Suppressor macrophage treated with lipopolysaccharide for 4 hours (primary cell): ENCODE measurements at places on chromosomes 7 and 10.

DNA sequence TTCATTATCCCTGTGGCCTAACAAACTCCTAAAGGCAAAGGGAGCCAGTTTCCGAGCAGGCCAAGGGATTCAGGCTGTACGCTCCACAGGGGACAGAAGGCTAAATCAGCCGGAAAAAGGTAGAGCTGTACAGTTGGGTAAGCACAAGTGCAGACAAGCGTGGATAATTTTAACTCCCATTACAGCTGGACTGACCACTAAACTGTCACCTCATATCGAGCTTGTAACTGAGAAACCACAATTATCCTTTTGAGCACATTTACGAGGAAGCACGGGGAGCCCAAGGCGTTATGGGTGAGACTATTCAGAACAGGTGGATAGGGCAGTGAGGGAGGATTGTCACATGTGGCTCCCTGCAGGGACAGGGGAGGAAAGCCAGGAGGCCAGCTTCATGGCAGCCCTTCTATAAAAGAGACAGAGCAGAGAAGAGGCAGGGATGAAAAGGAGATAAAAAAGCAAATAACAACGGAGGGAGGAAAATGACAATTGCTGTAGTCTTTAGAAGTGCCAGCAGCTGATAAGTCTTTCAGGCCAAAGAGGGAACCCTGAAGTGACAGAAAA lies 288.0 kb downstream of the FGFR2 start:
- no peak for DNase-seq

- peak; percentile 59 for DNase-seq
Observed at GRCh38 chr10:44857363-44858016, 53.6 kb upstream of the TMEM72 start.

DNA sequence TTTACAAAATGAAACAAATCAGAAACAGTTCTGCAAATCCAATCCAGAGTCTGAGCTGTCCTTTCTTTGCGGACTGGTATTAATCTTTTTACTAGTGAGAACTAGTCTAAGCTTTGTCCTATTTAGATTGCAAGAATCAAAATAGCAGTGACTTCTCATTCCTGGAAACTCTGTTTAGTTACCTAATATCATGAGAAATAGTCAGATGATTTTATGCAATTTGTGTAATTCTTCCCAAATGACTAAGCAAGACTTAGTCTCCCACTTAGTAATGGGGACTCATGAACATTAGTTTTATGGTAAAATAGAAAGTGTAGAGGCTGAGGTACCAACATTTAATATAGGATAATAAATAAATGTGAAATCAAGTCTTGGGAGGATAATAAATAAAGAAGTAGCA lies 341.3 kb downstream of the DNAJB9 start:
- no peak for DNase-seq

GRCh38 chr10:61460835-61461234 lies 7.7 kb upstream of the TMEM26 start:
- no peak for DNase-seq

DNA sequence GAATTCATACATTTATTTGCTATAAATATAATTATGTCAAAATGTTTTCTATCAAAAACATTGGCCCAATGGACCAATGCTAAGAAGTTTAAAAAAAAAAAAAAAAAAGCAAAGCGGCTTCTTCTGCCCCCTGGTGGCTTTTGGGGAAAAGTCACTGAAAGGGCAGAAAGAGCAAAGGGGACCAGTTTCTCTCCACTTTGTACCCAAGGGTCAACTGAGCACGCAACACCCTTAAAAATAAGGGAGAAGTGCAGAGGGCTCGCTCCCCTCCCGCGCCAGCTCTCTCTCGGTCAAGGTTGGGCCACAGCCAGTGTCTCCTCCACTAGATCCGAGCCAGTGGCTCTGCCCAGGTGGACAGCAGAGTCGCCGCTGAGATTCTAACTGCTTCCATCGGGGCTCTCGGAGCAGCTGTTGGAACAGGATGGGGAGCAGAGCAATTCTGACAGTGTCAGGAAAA lies 136.4 kb upstream of the FGFR2 start:
- DNase-seq = peak; percentile 52

DNA sequence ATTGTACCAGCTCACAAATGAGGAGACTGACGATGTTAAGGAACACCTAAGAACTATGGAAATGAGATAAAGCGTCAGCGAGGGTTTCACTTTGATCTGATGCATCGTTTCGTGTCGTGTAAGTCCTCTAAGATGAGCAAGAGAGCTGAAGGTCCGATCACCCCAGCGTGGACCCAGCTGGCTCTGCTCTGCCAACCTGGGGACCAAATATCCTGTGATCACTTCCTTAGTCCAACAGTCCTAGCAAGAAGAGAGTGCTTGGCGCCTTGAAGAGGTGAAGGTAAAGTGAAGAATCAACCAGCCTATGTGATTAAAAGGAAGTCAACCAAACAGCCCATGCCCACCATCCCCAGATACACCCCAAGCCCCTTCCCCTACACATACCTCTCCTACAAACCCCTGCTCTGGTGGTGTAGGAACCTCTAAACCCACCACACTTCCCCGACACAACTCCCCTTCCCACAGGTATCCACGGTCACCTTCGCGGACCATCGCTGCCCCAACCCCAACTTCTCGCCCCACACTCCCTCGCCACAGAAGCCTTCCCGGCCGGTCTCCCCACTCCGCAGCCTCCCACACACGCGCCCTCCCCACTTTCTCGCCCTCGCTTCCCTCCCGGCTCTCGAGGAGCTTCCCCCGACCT lies 722 bp downstream of the UPF2 start:
- peak; percentile 27 for DNase-seq

DNA sequence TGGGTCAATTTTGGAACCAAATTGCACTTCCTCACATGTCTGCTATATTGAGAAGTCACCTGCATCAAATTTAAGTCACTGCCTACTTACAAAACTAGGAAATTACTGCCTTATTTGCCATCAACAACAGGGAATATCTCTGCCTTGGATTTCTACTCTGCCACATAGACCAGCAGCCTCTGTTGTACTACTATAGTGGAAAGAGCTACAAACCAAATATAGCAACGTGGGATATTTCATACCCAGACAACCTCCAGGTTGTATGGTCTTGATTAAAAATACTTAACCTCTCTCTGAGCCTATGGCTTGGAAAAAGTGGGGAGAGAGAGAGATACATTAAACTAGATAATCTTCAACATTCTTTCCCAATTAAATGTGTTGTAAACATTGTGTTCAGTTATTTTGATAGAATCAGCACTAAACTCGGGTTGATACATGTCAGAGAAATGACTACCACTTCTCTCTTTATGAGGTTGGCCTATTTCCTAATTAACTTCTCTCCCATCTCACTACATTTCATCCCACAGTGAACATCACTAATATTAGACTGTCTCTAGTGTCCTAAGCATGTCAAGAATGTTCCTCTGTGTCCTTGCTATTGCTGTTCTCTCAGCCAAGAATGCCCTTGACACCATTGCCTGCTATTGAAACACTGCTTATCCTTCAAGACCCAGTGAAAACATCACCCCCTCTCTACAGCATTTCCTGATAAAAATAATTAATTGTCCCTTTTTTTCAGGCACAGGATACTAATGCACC lies 421.2 kb downstream of the IPMK start:
- no peak for DNase-seq

- DNase-seq = peak; percentile 65
Observed at GRCh38 chr7:5701085-5701914, 80.2 kb downstream of the RNF216 start.

DNA sequence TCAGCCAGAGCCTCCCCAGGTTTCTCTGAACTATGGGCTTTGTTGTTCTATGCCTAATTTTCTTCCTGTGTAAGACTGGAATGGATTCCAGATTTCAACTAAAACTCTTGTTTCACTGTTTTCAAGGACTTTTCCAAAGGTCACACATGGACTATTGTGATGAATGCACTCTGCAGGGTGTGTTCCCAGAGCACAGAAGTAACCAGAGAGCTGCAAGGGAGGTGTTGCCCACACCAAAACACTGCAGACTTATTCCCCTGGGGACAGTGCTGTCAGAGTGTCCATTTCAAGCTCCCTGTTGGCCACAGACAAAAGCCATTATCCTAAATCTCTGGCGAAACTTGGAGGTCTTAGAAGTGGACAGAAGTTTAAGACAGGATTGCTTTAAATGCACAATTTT lies 231.6 kb downstream of the TRIL start:
- DNase-seq = no peak

DNA sequence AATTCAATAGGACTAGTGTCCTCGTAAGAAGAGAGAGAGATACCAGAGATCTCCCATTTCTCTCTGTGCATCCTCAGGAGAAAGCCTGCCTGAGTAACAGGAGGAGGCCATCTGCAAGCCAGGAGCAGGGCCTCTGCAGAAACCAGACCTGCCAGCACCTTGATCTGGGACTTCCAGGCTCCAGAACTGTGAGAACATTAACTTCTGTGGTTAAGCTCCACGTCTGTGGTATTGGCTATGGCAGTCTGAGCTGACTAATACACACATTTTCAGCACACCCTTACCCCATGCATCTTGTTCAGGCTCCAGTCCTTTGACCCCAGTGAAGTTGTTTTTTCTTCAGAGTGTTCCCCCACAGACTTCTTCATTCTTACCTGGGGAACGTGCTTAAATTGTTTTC lies 3.1 kb upstream of the CRTAC1 start:
- DNase-seq = no peak

DNA sequence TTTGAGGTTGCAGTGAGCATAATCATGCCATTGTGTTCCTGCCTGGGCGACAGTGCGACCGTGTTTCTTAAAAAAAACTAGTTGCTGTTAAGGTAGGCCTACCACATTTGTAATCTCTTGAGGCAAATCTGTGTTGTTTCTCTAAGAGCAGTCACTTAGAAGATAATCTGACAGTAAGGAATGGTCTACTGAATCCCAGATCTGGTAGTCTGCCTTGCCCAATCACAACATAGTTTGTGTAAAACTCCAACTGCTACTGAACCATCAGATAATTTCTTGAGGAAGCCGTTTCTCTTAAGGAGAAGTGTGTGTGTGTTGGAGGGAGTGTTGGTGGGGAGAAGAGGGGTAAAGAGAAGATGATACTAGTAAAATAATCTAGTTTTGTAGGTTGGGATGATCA lies 5.0 kb downstream of the NRF1 start:
- no peak for DNase-seq

GRCh38 chr7:135253851-135254771 lies 20.5 kb downstream of the STRA8 start:
- DNase-seq = peak; percentile 90
